CD4-positive, alpha-beta T cell treated with Interleukin-2 at 100 ng/mL for 4 hours (primary cell): ENCODE measurements at places on chromosomes 1 and 21.

GRCh38 chr1:41387667-41388091 is 26.4 kb downstream of the FOXO6 start:
- no peak for DNase-seq

GRCh38 chr21:21085206-21085605 is 87.0 kb downstream of the NCAM2 start:
- no peak for DNase-seq

- no peak for DNase-seq
Measured at GRCh38 chr1:161162052-161162451, 2.8 kb downstream of the USP21 start.

DNA sequence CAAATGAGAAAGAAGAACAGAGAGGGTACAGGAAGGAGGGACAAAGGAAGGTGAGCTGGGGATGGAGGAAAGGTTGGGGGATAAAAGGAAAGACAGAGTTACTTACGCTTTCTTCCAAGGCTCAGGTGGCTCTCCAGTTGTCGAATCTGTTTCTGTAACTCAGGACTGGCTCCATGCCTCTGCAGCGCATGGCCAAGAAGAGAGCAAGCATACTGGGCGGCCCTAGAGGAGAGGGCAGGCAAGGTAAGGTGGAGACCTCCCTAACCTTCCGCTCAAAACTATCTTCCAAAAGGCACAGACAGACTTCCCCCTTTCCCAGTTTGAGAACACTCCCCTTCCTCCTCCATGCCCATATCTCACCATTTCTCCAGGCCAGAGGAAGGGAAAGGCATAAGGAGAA is 922 bp downstream of the PEX11B start:
- DNase-seq, result no peak

GRCh38 chr1:246329900-246330299 is 177.2 kb downstream of the SMYD3 start:
- DNase-seq, result peak; percentile 5

GRCh38 chr1:117014209-117014608 is 12.6 kb downstream of the CD101 start:
- no peak for DNase-seq

GRCh38 chr1:11753555-11754208 is 8.3 kb upstream of the C1orf167 start:
- DNase-seq, result no peak

GRCh38 chr1:47970882-47971281 is 26.3 kb downstream of the TRABD2B start:
- no peak for DNase-seq

GRCh38 chr21:43348801-43349261 is 78.1 kb downstream of the SIK1 start:
- no peak for DNase-seq

GRCh38 chr21:37367703-37368540 is 1.3 kb downstream of the DYRK1A start:
- DNase-seq, result peak; percentile 45

- DNase-seq, result peak; percentile 7
Measured at GRCh38 chr1:28058971-28059878, 29.2 kb downstream of the EYA3 start.

DNA sequence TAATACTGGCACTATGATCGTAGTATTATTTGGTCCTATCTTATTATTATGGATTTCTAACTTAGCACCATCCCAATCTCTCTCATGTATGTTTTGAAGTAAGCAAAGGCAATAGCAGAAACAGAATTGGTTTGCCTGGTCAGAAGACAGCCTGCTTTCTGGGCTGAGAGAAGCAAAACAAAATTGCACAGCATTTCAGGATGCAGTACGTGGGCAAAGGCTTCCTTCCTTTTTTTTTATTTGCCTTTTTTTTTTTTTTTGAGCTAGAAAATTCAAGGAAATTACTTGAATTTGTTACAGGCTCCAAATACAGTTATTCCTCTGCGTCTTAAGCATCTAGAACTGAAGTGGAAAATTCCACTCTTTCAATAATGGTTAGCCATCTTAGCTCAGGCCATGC is 8.8 kb downstream of the CDA start:
- no peak for DNase-seq

GRCh38 chr1:41003127-41003639 is 18.3 kb downstream of the SLFNL1 start:
- no peak for DNase-seq

DNA sequence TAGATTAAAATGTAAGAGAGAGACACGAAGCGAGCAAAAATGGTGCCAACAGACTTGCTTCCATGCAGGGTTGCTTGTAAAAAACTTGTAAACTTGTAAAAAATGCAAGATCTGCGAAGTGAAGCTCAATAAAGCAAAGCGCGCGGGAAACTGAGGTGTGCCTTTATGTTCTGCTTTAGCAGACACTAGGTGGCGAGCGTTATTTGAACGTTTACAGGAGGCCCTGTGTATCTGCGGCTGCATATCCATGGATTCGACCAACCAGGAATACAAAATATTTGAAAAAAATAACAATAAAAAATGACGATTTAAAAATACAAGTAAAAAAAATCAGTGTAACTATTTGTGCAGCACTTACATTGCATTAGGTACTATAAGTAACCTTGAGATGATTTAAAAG is 1.5 kb downstream of the UBE2G2 start:
- DNase-seq, result peak; percentile 18

GRCh38 chr1:221087919-221088318 is 208.7 kb downstream of the HLX start:
- no peak for DNase-seq

- DNase-seq, result no peak
Measured at GRCh38 chr1:228939881-228940392, 204.7 kb downstream of the RHOU start.

DNA sequence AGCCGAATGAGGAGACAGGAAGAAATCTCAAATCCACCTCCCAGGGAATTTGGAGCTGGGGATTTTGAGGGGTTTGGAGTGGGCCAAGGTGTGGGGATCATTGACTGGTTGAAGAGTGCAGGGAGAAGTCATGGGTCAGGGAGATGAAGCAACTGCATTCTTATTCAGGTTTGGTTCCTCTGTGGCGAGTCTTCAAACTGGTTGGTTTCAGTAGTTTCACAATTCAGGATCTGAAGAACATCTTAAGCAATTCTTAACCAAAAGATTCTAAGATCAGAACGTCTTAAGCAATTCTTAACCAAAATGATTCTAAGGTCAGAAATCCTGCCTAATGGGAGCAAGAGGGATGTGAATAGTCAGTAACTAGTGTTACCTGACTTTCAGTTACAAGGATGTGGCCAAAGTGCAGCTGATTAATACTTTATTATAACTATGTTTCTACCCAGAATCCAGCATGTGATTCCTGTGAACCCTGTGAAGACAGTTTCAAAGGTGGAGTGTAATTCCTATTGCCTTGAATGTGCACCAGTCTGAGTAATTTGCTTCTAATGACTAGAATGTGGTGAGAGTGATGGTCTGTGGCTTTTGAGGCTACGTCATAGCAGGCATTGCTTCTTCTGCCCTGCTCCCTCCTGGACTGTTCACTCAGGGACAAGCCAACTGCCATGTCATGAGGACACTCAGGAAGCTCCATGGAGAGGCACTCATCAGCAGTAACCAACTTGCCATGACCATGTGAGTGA is 61.2 kb downstream of the OLFML3 start:
- no peak for DNase-seq

- DNase-seq, result no peak
Measured at GRCh38 chr1:168824418-168825065, 95.5 kb upstream of the DPT start.

GRCh38 chr21:42429021-42429420 is 25.3 kb downstream of the UBASH3A start:
- no peak for DNase-seq

- no peak for DNase-seq
Measured at GRCh38 chr1:67005068-67005467, 48.9 kb downstream of the SLC35D1 start.

DNA sequence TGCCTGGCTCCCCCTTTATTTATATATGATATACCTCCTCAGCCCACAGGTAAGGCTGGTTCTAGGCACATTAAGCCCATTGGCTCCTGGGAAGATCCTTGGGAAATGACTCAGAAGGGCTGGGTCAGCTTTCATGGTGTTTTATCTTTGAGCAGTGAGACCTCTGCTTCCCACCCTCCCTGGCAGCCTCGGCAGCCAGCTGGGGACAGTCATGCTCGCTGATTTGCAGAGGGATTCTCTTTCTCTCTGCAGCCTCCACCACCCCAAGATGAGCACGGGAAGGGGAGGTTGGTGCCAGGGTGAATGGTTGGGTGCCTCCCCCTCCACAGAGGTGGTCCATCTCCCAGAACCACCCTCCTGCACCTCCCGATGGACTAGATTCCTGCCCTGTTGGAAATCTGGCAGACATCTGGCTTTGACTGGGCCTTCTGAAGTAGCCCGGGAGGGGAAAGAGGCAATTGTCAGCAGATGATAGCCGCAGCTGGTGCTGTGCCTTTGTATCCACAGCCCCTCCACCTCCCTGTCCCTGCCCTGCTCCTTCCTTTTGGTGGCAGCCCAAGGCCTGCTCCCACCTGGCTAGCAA is 24.6 kb downstream of the IER5 start:
- DNase-seq, result no peak

DNA sequence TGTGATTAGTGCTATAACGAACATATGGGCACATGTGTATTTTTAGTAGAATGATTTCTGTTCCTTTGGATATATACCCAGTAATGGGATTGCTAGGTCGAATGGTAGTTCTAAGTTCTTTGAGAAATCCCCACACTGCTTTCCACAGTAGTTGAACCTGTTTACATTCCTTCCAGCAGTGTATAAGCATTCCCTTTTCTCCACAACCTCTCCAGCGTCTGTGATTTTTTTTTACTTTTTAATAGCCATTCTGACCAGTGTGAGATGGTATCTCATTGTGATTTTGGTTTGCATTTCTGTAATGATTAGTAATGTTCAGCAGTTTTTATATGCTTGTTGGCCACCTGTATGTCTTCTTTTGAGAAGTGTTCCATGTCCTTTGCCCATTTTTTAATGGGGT is 81.8 kb upstream of the SLC44A3 start:
- no peak for DNase-seq

DNA sequence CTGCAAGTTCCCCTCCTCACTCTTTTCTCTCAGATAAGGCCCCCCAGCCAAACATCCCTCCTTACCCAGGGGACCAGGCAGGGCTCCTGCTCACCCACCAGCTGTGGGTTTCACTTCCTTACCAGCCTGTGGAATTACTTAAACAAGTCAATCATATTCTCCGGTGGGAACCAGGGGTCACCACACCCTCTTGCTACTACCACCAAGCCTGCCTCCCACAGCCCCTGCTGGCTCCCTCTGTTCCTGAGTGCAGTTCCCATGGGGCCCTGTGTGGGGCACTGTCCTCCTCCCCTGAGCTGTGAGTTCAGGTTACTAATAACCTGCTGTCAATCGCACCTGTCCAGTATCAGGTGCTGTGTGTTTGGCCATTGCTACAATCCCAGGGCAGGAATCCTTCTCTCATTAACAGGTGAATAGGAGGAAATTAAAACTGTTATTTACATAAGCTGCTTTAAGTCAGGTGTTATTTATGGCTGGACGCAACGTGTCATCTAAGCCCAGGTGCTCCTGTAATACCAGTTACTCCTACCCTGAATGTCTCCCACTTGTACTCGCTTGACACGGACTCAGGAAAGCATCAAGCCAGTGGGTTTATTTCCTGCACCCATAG is 53.1 kb upstream of the LBR start:
- peak; percentile 44 for DNase-seq

DNA sequence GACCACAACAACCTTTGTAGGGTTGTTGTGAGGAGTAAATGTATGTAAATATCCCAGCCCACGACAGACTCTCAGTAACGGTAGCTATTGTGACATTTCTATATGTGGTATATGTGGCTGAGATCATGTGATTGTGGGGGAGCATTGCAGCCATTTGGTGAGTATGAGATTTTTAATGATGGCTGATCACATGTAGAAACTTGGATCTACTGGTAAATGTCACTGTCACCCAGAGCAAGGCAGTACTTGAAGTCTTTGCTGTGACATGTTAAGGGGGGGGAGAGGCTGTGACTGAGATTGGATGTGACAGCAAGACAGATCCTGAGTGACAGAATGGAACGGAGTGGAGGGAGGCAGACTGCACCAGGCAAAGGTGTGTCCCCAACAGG is 23.9 kb upstream of the MEF2D start:
- DNase-seq, result peak; percentile 20

GRCh38 chr1:215679231-215679630 is 112.1 kb downstream of the KCTD3 start:
- DNase-seq, result no peak

DNA sequence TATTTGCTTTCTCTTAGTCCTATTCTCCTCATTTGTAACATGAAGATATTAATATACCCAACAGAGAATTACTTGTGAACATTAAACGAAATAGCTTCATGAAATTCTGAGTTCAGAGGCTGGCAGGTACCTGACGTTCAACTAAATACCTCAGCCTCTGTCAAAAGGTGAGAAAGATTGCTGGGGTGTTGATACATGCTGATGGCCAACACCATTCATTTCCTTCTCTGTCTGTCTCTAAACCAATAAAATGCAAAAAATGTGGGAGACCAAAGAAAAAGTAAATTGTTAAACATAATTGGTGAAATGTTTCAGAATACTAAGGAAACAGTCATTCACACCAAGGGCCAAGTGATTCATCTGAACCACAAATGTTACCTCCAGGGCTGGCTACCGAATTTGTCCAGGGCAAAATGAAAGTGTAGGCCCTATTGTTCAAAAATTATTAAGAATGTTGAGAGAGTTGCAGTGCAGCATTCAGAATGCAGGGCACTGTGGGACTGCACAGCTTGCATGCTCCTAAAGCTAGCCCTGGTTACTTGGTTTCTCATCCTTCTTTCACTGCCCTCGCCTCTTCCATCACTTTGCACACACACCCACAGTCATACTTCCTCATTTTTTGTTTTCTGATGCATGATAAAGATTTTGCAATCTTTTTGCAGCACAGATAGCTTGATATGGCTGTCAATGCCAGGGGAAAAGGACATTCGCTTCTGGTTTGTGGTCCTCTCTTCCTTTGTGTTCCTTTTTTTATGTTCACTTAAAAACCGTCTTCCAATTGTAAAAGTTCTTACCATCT is 414.3 kb upstream of the NR5A2 start:
- DNase-seq, result no peak

DNA sequence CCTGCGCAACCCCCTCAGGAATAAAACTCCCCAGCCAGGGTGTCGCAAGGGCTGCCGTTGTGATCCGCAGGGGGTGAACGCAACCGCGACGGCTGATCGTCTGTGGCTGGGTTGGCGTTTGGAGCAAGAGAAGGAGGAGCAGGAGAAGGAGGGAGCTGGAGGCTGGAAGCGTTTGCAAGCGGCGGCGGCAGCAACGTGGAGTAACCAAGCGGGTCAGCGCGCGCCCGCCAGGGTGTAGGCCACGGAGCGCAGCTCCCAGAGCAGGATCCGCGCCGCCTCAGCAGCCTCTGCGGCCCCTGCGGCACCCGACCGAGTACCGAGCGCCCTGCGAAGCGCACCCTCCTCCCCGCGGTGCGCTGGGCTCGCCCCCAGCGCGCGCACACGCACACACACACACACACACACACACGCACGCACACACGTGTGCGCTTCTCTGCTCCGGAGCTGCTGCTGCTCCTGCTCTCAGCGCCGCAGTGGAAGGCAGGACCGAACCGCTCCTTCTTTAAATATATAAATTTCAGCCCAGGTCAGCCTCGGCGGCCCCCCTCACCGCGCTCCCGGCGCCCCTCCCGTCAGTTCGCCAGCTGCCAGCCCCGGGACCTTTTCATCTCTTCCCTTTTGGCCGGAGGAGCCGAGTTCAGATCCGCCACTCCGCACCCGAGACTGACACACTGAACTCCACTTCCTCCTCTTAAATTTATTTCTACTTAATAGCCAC is 696 bp downstream of the TGFB2 start:
- peak; percentile 6 for DNase-seq
